Caco-2 (cell line): ENCODE measurements at places on chromosomes 1 and 21. TPM values are rescaled to one million over a fixed set of nuclear protein-coding genes. Genes with fewer than 3 reads are reported as not detected.

OR2L8 gene
- not detected in 2 replicates for total RNA-seq

S100A3 gene
- 0.61 and 0.84 TPM in 2 replicates for total RNA-seq

USH2A gene
- total RNA-seq = 0.11 and 0.26 TPM in 2 replicates

FOXD3 gene
- total RNA-seq = not detected in 2 replicates

FCGR3A gene
- not detected in 2 replicates for total RNA-seq

CNKSR1 gene
- 15.6 and 16.1 TPM in 2 replicates for total RNA-seq

HTR6 gene
- total RNA-seq = not detected in 2 replicates

IL12RB2 gene
- total RNA-seq = 0.54 and 0.56 TPM in 2 replicates

CELA3A gene
- not detected in 2 replicates for total RNA-seq

FAM76A gene
- total RNA-seq = 9.4 and 9.8 TPM in 2 replicates

LRRC38 gene
- not detected in 2 replicates for total RNA-seq

HMCN1 gene
- 0.02 and 0.49 TPM in 2 replicates for total RNA-seq

C4BPB gene
- 93.0 and 99.8 TPM in 2 replicates for total RNA-seq
